CD4-positive, alpha-beta T cell treated with Interferon alpha-2 for 1 hour (primary cell): ENCODE measurements at places on chromosomes 7 and 10.

DNA sequence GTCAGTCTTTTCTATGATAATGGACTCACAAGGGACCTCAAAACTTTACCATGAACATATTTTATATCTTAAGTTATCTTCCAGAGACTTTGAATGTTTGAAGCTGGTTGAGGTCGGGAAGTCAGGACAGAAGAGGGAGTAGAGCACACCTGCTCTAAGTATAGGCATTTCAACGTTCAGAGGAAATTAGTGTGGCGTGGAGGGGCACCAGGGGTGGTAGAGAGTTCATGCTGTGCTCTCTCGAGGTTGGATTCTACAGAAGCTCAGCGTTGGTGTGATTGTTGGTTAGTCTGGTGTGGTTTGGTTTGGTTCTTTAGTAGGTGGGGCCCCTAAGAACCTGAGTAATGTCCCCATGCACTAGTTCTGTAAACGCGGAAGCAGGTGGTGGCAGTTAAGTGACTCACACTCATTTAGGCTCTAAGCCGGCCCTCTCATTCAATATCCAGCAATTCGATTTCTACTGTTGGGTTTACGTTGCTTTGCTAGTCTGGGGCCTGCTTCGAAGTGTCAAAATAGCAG is 19.8 kb downstream of the CNTNAP2 start:
- no peak for DNase-seq

DNA sequence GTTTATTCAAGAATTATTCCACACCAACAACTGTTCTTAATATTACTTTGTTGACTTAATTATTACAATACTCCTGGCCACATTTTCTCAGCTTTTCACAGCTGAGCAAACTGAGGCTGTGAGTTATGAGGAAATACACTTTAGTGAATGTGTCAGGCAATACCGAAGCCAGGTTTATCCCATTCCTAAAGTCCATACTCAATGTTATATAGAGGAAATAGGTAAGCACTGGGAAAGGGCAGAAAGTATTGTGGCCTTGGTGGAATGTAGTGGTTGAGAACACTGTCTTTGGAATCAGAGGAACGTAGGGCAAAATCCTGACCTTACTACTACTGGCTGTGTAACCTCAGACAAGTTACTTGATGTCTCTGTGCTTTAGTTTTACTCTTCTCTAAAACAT is 110.8 kb downstream of the CD36 start:
- DNase-seq, result no peak

GRCh38 chr7:111486472-111487142 is 75.7 kb downstream of the IMMP2L start:
- peak; percentile 41 for DNase-seq

GRCh38 chr7:30159698-30160143 is 24.9 kb downstream of the MTURN start:
- DNase-seq, result no peak

- no peak for DNase-seq
These were observed 14.1 kb downstream of the PRKAG2 start for GRCh38 chr7:151862606-151863381.

DNA sequence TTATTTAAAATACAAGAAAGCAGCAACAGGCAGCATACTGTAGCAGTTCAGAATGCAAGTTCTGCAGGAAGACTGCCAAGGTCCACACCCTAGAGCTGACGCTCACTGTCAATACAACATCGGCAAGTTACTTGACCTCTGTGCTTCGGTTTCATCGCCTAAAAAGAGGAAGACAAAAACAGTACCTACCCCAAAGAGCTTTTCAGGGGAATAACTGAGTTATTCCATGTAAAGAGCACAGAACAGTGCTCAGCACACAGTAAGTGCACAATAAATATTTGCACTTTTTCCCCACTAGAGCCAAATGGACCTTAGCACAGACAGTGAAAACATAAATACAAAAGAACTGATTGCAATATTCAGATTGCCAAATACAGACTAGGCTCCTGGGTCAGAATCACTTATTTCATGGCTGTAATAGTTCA is 88.6 kb downstream of the USP6NL start:
- DNase-seq, result peak; percentile 17

DNA sequence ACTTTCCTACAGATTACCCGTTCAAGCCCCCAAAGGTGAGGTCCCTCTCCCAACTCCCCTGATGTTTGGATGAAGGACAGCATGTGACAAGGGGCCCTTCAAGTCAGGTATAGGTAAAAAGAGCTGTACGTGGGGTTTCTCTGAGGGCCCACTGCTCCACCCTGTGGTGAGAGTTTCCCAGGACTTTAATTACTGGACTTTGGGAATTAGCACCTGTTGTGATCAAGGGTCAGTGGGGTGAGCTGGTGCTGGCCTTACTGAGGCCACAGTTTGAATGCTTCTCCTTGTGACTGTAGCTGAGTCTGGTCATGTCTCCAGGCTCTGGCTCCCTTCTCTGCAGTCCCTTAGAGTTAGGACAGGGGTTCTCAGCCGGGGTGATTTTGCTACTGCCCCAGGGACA is 16.8 kb downstream of the UBE2D4 start:
- DNase-seq, result no peak

GRCh38 chr7:26200038-26200443 is 505 bp downstream of the HNRNPA2B1 start:
- peak; percentile 76 for DNase-seq

GRCh38 chr10:124143721-124144120 is 50.3 kb upstream of the CHST15 start:
- no peak for DNase-seq

GRCh38 chr10:60434418-60435046 is 44.9 kb upstream of the ANK3 start:
- no peak for DNase-seq

DNA sequence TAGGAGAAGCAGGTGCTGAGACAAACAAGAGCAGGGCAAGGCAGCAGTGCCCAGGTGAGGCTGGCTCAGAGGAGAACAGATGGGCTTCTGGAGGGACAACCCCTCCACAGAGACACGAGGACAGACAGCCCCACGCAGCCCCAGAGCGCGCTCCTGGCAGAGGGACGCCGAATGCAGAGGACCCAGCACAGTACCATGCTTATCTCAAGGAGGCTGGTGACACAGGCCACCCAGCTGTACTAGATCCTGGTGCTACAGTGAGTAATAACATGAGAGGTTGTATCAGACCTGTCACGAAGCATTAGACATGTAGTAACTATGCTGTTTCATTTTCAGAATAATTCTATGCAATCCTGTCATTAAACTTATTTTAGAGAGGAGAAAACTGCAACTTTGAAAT is 60.4 kb upstream of the NCAPG2 start:
- DNase-seq, result no peak

GRCh38 chr10:93815304-93816096 is 57.8 kb downstream of the LGI1 start:
- DNase-seq, result no peak

DNA sequence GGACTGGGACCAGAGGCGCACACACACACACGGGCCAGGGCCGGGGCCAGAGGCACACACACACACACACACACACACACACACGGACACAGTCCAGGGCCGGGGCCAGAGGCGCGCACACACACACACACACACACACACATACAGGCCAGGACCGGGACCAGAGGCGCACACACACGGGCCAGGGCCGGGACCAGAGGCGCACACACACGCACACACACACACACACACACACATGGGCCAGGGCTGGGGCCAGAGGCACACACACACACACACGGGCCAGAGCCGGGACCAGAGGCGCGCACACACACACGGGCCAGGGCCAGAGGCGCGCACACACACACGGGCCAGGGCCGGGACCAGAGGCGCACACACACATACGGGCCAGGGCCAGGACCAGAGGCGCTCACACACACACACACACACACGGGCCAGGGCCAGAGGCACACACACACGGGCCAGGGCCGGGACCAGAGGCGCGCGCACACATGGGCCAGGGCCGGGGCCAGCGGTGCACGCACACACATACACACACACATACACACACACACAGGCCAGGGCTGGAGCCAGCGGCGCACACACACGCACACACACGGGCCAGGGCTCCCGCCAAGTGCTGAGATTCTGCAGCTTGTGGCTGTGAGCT is 268.8 kb downstream of the ELFN1 start:
- peak; percentile 40 for DNase-seq

GRCh38 chr7:12709726-12710502 is 22.5 kb downstream of the ARL4A start:
- no peak for DNase-seq

- DNase-seq, result no peak
These were observed 1.3 kb downstream of the LIMK1 start for GRCh38 chr7:74084722-74085578.

GRCh38 chr7:104160375-104160774 is 47.4 kb downstream of the ORC5 start:
- DNase-seq, result no peak

GRCh38 chr10:37436357-37436756 is 311.0 kb downstream of the ANKRD30A start:
- no peak for DNase-seq

- peak; percentile 18 for DNase-seq
These were observed 3.2 kb upstream of the CDHR1 start for GRCh38 chr10:84191106-84191505.

GRCh38 chr10:77925795-77926565 is 575 bp downstream of the DLG5 start:
- peak; percentile 16 for DNase-seq

- no peak for DNase-seq
These were observed 167.8 kb upstream of the AUTS2 start for GRCh38 chr7:69430384-69431021.

DNA sequence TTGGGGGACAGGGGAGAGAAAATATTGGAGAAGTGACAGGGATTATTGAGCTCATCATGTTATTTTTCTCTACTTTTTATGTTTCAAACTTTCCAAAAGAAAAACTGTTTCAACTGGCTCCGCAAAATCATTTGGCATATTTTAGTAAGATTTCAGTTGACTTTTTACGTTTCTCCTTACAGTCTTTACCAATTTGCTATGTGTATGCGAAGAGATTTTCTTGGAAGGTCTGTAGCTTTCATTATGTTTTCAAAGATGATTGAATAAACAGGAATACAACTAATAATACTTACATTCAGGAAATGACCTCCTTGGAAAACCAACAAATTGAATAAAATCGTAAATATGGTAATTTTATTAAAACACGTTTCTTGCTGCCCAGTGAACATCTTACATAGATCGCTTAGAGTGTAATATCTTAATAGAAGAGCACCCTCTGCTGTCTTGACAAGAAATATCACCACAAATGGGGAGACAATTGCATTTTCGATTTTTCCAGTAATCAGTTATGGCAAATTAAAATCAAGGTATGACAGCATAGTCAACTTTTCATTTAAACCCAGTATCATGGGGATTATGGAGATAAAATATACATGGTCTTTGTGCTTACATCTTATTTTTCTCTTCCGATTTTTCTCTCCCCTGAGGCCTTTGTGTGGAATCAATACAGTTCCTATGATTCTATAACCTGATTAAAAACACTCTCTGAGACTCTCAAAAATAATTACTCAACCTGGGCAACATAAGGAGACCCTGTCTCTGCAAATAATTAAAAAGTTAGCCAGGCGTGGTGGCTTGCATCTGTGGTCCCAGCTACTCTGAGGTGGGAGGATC is 43.1 kb downstream of the MBL2 start:
- no peak for DNase-seq

GRCh38 chr10:79067241-79068202 is 1.2 kb upstream of the ZMIZ1 start:
- peak; percentile 90 for DNase-seq

GRCh38 chr10:95783741-95784140 is 27.8 kb downstream of the ENTPD1 start:
- DNase-seq, result peak; percentile 45

GRCh38 chr10:118922226-118922625 is 107.3 kb upstream of the NANOS1 start:
- DNase-seq, result no peak

GRCh38 chr10:22476601-22477321 is 131.5 kb downstream of the SPAG6 start:
- DNase-seq, result no peak

GRCh38 chr7:82443036-82443546 is 486 bp downstream of the CACNA2D1 start:
- DNase-seq, result no peak

- DNase-seq, result no peak
These were observed 33.5 kb downstream of the SH2B2 start for GRCh38 chr7:102320181-102320580.

DNA sequence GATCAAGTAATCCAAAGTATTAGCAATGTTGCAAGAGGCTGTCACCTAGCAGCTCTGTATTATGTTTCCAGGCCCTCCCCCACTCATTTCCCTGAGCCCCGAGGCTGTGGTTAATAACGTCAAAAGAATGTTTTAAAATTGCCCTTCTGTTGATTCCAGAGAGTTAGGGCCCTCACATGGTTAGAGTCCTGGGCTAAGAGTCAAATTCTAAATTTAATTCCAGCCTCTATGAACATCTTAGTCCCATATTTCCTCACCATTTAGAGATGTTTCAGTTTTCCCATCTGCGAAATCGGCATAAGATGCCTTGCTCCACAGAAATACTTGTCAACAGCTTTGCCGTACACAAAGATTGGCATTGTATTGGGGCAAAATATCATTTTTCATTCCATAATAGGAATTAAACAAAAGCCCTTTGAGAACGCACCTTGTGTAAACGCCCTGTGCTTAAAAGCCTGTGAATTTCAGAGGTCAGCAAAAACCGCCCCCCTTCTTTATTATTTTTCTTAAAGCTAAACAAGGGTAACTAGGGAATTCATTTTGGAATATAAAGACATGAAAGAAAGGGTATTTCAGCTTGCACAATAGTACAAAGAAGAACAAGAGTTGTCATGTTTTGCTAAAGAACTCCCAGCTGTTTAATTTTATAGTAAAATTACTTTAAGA is 135.8 kb downstream of the ARID5B start:
- DNase-seq, result no peak
